ENCODE measurements at places on chromosomes 7 and 10.

DNA sequence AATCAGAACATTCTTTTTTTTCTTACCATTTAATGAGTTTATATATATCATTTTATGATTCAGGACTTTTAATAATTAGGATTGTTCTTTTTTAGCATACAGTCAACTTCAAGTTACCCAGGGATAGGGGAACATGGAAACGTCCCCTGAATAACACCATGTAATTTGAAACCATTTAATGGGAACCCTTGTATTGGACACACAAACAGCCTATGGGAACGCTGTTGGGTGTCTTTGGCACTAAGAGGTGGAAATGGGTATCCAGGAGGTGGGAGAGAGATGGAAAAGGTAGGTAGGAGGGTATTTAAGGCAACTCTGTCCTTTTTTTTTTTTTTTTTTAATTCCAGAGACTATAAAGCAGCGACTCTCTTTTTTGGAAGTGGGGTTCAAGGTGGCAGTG, 2.6 kb downstream of the LUC7L2 start:
- DNase-seq: no peak

GRCh38 chr7:48411619-48412018, 240.4 kb downstream of the ABCA13 start:
- DNase-seq: no peak

- peak; percentile 94 for DNase-seq
These were observed 24.1 kb downstream of the PDLIM1 start for GRCh38 chr10:95266674-95267095.

- no peak for DNase-seq
These were observed 11.4 kb upstream of the KPNA7 start for GRCh38 chr7:99219185-99219767.

DNA sequence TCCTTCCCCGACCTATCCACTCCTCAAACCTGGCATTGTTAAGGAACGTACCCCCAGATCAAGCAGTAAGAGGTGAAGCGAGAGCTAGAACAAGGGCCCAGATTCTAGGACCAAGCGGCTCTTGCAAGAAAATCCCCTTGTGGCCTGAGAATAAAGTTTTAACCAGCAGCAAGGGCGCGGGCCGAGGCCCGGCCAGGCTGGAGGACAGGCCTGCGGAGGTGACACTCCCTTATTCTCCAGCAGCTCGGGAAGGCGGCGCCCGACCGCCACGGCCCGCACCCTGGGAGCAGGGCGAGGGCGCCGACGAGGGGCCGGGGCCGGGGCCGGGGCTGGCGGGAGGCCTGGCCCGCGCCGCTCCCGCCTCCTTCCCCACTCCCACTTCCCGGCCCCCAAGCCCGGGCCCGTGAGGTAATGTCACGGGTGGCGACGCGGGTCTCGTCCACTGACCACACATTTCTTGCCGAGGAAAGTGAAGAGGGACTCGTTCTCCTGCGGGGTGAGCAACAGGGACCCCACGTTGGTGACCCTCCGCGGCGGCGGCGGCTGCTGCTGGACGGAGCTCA, 551 bp downstream of the WASL start:
- peak; percentile 40 for DNase-seq

DNA sequence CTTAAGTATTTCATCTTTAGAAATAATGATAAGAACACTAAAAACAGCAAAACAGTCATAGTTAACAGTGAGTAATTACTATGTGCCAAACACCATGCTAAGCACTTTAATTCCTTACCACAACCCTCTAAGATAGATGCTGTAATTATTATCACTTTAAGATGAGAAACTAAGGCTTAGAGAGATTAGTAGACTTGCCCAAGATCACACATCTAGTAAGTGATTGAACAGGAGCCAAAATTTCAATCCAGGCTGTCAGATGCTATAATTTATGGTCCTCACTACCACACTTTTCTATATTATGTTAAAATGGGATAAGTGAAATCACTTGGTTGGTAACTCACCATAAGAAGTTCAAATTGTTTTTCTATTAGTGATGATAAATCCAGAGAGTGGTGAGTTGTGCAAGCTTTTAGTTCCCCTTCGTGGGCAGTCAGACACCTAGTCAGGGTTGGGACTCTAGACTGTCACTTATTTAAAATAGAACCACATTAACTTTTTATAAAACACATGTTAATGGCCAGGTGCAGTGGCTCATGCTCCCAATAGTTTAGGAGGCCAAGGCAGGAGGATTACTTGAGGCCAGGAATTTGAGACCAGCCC, 85.9 kb upstream of the GATA3 start:
- no peak for DNase-seq

DNA sequence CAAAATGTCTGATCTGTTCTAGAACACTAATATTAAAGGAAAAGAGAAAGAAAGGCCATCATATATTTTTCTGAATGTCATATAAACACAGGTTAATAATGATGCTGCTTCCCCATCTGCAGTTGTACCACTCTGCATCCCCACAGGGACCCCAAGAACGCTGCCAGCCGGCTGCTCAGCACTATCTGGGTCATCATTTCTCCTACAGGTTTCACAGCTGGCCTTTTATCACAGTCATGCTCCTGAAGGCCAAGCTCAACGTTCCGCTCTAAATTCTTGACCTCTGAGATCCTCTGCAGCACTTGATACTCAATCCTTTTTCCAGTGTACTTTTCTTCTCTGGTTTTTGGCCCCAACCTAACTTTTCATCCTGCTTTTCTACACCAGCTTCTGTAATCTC, 4.8 kb downstream of the IDI1 start:
- DNase-seq: no peak

DNA sequence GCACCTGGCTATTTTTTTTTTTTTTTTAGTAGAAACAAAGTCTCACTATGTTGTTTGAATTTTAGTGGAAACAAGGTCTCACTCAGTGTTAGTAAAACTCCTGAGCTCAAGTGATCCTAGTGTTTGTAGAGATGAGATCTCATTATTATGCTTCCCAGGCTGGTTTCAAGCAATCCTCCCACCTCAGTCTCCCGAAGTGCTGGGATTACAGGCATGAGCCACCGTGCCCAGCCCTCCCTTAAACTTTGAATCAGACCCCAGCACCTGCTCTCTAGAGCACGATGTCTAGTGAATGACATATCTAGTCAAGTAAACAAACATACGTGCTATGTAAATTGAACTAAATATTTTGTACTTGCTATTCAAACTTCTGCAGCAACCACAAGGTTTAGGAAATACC, 105.6 kb upstream of the MYO3A start:
- DNase-seq: no peak

GRCh38 chr7:116998567-116999175, 45.4 kb downstream of the ST7 start:
- DNase-seq: peak; percentile 68

DNA sequence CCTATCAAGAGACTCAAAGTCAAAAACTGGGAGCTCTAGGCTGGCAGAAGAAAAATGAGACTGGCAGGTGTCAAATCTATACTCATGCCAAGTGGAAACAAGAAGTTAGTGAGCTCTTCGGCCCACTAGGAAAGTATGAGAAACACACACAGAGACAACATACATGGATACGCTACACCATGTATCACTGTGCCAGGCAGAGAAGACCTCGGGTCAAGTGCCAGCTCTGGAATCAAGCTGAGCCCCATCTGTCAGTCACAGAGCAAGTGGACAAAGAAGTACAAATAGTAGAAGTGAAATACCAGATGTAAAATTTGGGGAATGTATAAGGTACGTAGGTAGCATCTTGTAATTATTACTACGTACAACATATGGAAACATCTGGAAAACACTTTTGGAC, 62.4 kb downstream of the FAM13C start:
- no peak for DNase-seq

GRCh38 chr10:30437031-30437841, 3.3 kb downstream of the MAP3K8 start:
- peak; percentile 83 for DNase-seq

- DNase-seq: no peak
These were observed 59.7 kb downstream of the ELFN1 start for GRCh38 chr7:1729773-1730172.

GRCh38 chr7:151905766-151906165, 28.9 kb upstream of the PRKAG2 start:
- no peak for DNase-seq

- DNase-seq: peak; percentile 35
These were observed 122.5 kb downstream of the SLC25A13 start for GRCh38 chr7:96199421-96199820.

GRCh38 chr7:19051767-19052375, 65.6 kb downstream of the TWIST1 start:
- peak; percentile 50 for DNase-seq

DNA sequence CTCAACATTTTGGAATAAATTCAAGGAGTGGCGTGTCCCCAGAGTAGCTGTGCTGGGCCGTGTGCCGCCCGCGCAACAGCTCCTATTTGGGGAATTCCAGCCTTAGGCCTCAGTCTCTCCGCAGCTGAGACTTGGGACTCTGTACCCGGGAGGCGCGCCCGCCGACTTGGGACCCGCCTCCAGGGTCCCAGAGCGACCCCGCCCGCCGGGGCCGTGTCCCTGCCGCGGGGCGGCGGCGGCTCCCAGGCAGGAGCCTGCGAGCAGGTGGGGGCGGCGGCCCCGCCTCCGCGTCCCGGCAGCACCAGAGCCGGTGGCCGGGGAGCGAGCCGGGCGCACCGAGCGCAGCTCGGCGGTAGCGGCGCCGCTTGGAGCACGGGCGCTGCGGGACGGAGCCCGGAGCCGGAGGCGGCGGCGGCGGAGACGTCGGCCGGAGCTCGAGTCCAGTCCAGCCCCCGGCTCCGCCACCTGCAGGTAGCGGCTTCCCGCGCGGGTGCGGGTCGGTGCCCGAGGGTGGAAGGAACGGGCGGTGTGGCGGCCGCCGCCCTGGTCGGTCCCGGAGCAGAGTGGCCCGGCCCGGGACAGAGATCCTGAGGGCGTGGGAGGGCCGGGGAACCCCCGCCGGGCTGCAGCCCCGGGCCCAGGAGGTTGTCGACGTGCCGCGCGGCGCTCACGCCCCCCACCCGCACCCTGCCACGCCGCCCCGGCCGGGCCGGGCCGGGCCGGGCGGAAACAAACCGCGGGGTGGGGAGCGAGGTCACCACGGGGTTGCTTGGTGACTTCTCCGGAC, at the start of gene WIPF3:
Gene WIPF3 (plus strand): TSS at position 301 of the 787 bp plus-strand sequence. CDS start 28,217 bp downstream, outside the sequence.
- peak; percentile 12 for DNase-seq

GRCh38 chr10:5904227-5904626, 14.2 kb downstream of the FBH1 start:
- no peak for DNase-seq

GRCh38 chr7:130491841-130492522, at the start of gene MEST:
TSS of gene MEST (plus strand) at chr7:130492085. CDS start at chr7:130492314, 229 bp downstream.
- DNase-seq: peak; percentile 42

GRCh38 chr10:104323085-104323484, 15.2 kb downstream of the ITPRIP start:
- no peak for DNase-seq

DNA sequence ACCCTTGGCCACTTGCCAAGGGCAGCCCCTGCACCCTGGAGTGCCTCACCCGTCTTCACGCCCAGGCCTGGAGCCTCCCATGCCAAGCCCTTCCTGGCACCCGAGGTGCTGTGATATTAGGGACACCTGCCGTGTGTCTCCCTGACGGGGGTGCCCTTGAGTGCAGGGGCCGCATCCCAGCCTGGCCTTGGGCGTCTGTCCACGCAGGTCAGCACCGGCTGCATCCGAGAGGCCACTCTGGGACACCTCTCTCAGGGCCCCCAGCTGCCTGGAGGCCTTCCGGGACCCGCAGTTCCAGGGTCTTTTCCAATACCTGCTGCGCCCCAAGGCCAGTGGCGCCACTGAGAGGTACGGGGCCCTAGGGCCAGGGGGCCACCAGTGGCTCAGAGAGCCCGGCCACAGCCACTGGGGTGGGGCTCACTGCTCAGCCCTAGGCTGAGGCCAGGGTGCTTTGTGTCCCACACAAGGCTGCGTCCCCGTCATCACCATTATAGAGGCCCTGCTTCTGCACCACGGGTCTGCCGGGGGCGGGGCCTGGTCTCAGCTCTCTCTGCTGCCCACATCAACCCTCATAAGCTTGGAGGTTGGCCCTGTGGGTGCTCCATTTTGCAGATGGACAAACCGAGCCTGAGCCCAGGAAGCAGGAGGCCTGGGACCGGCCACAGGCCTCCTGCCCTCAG, 12.7 kb downstream of the AP5Z1 start:
- DNase-seq: no peak

DNA sequence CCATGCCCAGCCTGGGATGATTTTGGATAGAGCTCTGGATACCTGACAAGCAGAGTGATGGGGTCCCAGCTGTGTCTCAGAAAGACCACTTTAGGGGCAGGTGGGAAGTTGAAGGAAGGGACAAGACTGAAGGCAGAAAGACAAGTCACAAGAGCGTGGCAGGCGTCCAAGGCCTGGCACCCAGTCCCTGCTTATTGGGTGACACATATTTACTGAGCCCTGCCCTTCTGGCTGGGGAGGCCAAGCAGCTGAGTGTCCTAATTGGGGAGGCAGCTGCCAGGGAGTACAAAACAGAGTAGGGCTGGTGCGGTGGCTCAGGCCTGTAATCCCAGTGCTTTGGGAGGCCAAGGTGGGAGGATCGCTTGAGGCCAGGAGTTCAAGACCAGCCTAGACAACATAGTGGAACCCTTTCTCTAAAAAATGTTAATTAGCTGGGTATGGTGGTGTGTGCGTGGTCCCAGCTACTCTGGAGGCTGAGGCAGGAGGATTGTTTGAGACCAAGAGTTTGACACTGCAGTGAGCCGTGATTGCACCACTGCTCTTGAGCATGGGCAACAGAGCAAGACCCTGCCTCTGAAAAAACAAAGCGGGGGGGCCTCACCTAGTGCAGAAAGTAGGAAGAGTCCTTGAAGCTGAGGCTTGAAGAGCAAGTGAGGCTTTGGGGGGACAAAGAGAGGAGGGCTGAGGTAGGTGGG, 53.0 kb upstream of the GTF2I start:
- DNase-seq: no peak

DNA sequence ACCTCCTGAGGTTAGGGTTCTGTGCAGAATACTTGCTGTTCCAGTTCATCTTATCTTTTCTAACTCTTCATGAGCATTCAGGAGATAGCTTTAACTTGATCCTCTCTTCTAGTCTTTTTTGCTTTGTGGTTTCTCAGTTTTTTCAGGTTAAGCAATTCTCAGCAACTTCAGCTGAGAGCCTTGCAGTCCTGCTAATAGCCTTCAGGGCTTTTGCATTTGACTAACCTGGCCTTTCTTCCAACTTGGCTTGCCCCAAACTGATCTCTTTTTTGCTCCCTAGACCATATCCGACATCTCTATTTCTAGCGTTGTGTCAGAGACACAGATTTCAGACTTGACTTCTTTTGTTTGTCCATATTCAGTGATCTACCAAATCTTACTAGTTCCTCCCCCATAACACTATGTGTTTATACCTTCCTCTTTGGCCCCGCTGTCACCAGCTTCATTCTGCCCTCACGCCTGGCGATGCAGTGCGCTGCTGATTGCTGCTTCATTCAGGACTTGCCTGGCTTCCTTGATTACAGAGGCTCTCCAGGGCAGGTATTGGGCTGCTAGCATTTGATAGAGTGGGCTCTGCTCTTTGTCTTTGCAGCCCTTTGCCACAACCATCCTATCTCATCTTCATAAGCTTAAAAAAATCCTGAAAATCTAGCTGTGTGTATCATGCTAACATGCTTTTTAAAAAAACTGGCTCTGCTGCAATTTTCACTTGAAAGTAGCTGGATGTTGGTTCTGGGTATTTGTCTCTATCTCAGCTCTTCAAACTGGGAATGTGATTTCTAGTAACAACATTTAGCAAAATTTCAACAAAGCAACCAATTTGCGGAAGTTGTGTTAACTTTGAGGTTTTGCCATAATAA, 9.6 kb downstream of the CUL1 start:
- peak; percentile 24 for DNase-seq
